ENCODE measurements at places on chromosomes 3 and 15.

GRCh38 chr3:71681224-71681668 is 44.0 kb downstream of the EIF4E3 start:
- H3K27me3 ChIP-seq, result no peaks in the 10 kb centered on the region
- no peaks in the 10 kb centered on the region for H3K36me3 ChIP-seq
- peaks cover 15% of the 10 kb centered on the region for H3K4me1 ChIP-seq
- H3K4me3 ChIP-seq, result no peak overlapping the region
- DNase-seq, result peak; percentile 56

DNA sequence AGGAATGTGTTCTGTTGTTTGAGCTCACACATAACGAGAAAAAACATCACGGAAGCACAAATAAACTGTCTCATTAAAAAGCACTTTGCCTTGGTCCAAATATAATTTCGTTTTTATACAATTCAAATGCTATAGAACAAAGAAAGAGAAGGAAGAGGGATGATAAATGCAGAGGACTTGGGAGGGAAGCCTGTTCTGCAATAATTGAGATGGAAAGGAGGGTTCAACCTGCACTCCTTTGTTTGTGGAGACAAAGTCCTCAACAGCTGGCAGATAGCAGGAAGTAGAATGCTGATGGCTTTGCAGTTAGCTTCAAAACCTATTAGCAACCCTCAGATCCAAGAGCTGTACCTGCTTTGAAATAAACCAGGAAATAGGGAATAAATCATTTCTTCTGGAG is 1010.8 kb downstream of the FHIT start:
- no peak overlapping the region for H3K27ac ChIP-seq
- H3K4me3 ChIP-seq, result no peak overlapping the region
- no peaks in the 10 kb centered on the region for H3K36me3 ChIP-seq
- no peak for DNase-seq
- no peaks in the 10 kb centered on the region for H3K27me3 ChIP-seq

GRCh38 chr3:175670557-175670956 is 811.4 kb downstream of the NAALADL2 start:
- no peaks in the 10 kb centered on the region for H3K27me3 ChIP-seq
- no peaks in the 10 kb centered on the region for H3K36me3 ChIP-seq
- H3K4me1 ChIP-seq, result no peaks in the 10 kb centered on the region
- H3K27ac ChIP-seq, result no peak overlapping the region

- no peaks in the 10 kb centered on the region for H3K36me3 ChIP-seq
- no peak for DNase-seq
- no peak overlapping the region for H3K4me3 ChIP-seq
- H3K4me1 ChIP-seq, result no peaks in the 10 kb centered on the region
- H3K27me3 ChIP-seq, result no peaks in the 10 kb centered on the region
Observed at GRCh38 chr3:195012100-195012499, 258.9 kb downstream of the XXYLT1 start.

DNA sequence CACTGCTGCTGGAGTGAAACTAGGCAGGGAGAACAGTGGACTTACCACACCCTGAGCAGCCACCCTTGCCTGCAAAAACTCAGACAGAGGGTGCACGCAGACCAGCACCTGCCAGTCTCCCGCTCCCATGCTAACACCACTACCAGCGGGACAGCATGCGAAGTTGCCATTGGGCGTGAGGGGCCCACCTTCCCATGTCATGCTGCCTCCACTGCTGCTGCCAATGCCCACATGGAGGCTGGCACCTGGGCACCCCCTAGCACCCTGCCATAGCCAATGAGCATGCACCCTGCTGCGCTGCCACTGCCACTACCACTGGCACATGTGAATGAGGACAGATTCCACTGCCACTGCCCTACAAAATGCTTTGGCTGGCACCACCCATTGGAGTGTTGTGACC is 19.7 kb upstream of the MINAR1 start:
- DNase-seq, result no peak
- no peaks in the 10 kb centered on the region for H3K4me1 ChIP-seq
- H3K4me3 ChIP-seq, result no peak overlapping the region
- H3K27me3 ChIP-seq, result no peaks in the 10 kb centered on the region
- H3K27ac ChIP-seq, result no peak overlapping the region
- no peaks in the 10 kb centered on the region for H3K36me3 ChIP-seq

- H3K27me3 ChIP-seq, result no peaks in the 10 kb centered on the region
- H3K27ac ChIP-seq, result no peak overlapping the region
- H3K36me3 ChIP-seq, result no peaks in the 10 kb centered on the region
- no peak overlapping the region for H3K4me3 ChIP-seq
Observed at GRCh38 chr3:159252274-159252673, 450.4 kb downstream of the MFSD1 start.

DNA sequence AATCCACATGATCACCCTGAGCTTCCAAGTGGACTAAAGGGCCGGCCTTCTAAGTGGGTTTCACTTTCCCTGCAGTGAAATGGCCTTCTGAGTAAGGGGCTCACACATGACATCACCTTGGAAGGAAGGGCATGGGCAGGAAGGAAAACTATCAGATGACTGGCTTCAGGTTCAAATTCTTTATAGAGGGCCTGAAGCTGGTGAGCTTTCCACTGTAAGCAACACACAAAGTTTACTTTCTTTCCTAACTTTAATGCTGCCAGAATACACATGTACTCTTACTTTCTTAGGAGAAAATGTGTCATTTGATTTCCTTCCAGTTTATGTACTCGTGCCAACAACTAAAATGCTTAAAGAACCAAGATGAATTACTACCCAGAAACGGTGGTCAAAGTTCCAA is 475.6 kb downstream of the FOXP1 start:
- no peak for DNase-seq
- H3K27me3 ChIP-seq, result no peaks in the 10 kb centered on the region
- H3K4me3 ChIP-seq, result no peak overlapping the region
- H3K4me1 ChIP-seq, result peaks cover 18% of the 10 kb centered on the region
- H3K36me3 ChIP-seq, result no peaks in the 10 kb centered on the region

DNA sequence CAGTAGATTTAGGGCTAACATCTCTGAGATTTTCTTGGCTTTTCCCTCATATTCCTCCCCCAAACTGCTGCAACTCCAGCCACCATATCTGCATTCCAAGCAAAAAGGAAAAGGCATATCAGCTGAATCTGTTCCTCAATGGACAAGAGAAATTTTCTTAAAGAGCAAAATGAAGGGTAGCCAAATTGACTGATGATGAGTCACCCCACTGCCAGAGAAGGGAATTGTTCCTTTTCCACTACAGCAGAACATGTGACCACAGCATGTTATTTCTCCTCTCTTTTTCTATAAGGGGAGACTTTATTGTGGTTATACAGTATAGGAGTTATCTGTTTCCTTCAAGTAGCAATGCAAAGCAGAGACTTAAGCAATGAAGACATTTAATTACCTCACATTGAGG is 172.5 kb downstream of the MTHFS start:
- no peak for DNase-seq
- H3K4me3 ChIP-seq, result no peak overlapping the region
- no peaks in the 10 kb centered on the region for H3K4me1 ChIP-seq
- H3K27ac ChIP-seq, result no peak overlapping the region
- no peaks in the 10 kb centered on the region for H3K36me3 ChIP-seq

DNA sequence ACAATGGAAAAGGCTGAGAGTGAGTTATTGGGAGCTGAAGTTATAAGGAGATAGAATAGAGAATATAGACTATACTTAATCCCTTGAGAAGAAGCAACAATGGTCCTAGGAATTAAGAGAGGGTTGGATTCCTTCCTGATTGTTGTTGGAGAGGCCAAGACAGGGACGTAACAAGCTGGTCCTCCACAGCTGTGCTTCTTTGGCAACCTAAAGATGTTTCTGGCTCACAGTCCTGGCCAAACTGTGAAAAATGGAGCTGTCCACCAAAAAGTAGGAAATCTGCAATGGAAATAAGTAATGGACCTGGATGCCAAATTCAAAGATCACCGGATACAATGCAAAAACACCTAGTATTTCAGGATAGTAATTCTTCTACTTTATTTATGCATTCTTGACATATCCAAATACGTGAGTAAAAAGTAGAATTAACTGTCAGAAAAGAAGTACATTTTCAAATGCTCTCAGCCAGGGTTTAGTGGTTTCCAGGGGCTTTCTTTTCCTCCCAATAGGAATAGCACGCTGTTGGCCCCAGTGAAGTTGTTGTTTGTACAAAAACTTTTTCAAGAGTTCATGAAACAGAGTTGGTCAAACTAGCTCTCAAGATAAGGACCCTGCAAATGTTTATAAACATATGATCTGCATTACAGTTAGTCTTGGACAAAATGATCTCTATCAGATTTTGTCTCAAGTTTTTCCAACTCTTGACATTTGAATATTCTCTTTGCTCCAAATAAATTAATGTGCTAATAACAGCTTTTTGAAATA is 28.3 kb downstream of the CERS3 start:
- no peaks in the 10 kb centered on the region for H3K27me3 ChIP-seq
- no peaks in the 10 kb centered on the region for H3K4me1 ChIP-seq
- no peaks in the 10 kb centered on the region for H3K36me3 ChIP-seq

- peaks cover 27% of the 10 kb centered on the region for H3K4me1 ChIP-seq
- H3K4me3 ChIP-seq, result no peak overlapping the region
- H3K27me3 ChIP-seq, result no peaks in the 10 kb centered on the region
Observed at GRCh38 chr15:49718846-49719245, 98.0 kb downstream of the DTWD1 start.

- no peaks in the 10 kb centered on the region for H3K36me3 ChIP-seq
- no peaks in the 10 kb centered on the region for H3K27me3 ChIP-seq
- no peaks in the 10 kb centered on the region for H3K4me1 ChIP-seq
- H3K4me3 ChIP-seq, result no peak overlapping the region
Observed at GRCh38 chr3:134838599-134838998, 43.5 kb downstream of the EPHB1 start.

- DNase-seq, result no peak
- no peaks in the 10 kb centered on the region for H3K36me3 ChIP-seq
- no peaks in the 10 kb centered on the region for H3K27me3 ChIP-seq
- no peak overlapping the region for H3K27ac ChIP-seq
- H3K4me1 ChIP-seq, result no peaks in the 10 kb centered on the region
Observed at GRCh38 chr15:63869371-63870042, 35.8 kb upstream of the HERC1 start.

GRCh38 chr3:112736386-112736785 is 95.4 kb upstream of the CCDC80 start:
- H3K27me3 ChIP-seq, result no peaks in the 10 kb centered on the region
- H3K4me3 ChIP-seq, result no peak overlapping the region
- H3K27ac ChIP-seq, result no peak overlapping the region
- no peak for DNase-seq

DNA sequence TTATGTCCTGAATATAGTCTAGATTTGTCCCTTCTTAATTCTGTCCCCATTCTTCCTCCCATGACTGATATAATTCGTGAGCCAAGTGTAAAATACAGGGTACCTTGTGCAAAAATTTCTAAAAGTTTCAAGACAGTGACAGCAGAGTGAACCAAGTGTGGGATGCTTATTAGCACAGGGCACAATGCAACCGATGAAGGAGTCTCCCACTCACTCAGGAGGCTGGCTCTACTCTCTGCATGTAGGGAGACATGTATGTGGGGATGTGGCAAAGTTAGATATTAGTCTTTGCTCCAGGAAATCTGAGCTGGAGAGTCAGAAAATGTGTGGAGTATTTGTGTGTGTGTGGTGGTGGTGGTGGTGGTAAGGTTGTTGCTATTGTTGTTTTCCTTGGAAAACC is 305.9 kb downstream of the CHL1 start:
- no peaks in the 10 kb centered on the region for H3K36me3 ChIP-seq
- no peak overlapping the region for H3K27ac ChIP-seq
- no peak overlapping the region for H3K4me3 ChIP-seq
- no peaks in the 10 kb centered on the region for H3K4me1 ChIP-seq
- DNase-seq, result no peak

GRCh38 chr3:63349583-63350573 is 71.8 kb downstream of the SYNPR start:
- H3K27me3 ChIP-seq, result no peaks in the 10 kb centered on the region
- DNase-seq, result peak; percentile 45
- no peak overlapping the region for H3K27ac ChIP-seq
- H3K4me3 ChIP-seq, result no peak overlapping the region

- no peaks in the 10 kb centered on the region for H3K36me3 ChIP-seq
- H3K27ac ChIP-seq, result no peak overlapping the region
- H3K4me1 ChIP-seq, result no peaks in the 10 kb centered on the region
Observed at GRCh38 chr15:40549894-40550293, 14.9 kb downstream of the CCDC32 start.

- no peak overlapping the region for H3K4me3 ChIP-seq
- no peaks in the 10 kb centered on the region for H3K27me3 ChIP-seq
- H3K4me1 ChIP-seq, result no peaks in the 10 kb centered on the region
- no peaks in the 10 kb centered on the region for H3K36me3 ChIP-seq
Observed at GRCh38 chr3:161977063-161977462, 480.5 kb downstream of the OTOL1 start.

DNA sequence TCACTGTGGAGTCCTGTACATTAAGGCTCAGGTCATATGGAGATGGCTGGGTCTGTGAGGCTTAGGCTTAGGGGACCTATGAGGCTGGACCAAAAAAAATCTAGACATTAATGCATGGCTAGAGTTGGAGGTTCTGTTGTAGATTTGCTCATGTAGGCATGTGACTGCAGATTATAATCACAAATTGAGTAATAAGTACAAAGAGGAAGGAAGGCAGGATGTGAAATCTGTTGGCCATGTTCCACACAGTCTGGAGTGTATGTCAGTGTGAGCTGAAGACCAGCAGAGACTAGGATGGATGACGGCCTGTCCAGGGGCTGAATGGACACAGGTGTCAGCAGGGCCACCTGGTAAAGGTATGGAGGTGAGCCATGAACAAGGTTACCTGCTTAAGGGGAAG is at the start of gene ST3GAL6:
ST3GAL6 (plus strand) TSS at position 265 of the 400 bp plus-strand sequence. CDS start 5,101 bp downstream, outside the sequence.
- peaks cover 64% of the 10 kb centered on the region for H3K4me1 ChIP-seq
- no peak for DNase-seq
- H3K27me3 ChIP-seq, result no peaks in the 10 kb centered on the region
- no peak within 1 kb of the TSS for H3K4me3 ChIP-seq

GRCh38 chr15:31788104-31788503 is 242.2 kb upstream of the CHRNA7 start:
- no peaks in the 10 kb centered on the region for H3K36me3 ChIP-seq
- no peaks in the 10 kb centered on the region for H3K4me1 ChIP-seq
- H3K27ac ChIP-seq, result no peak overlapping the region
- no peak for DNase-seq
- no peaks in the 10 kb centered on the region for H3K27me3 ChIP-seq
- no peak overlapping the region for H3K4me3 ChIP-seq

GRCh38 chr15:51499379-51499976 is 123.1 kb downstream of the DMXL2 start:
- H3K4me3 ChIP-seq, result no peak overlapping the region
- H3K36me3 ChIP-seq, result no peaks in the 10 kb centered on the region
- no peak for DNase-seq
- H3K27me3 ChIP-seq, result no peaks in the 10 kb centered on the region
- H3K27ac ChIP-seq, result no peak overlapping the region
- no peaks in the 10 kb centered on the region for H3K4me1 ChIP-seq

- no peak overlapping the region for H3K4me3 ChIP-seq
- no peaks in the 10 kb centered on the region for H3K27me3 ChIP-seq
- H3K36me3 ChIP-seq, result no peaks in the 10 kb centered on the region
Observed at GRCh38 chr3:148373961-148374360, 323.7 kb upstream of the AGTR1 start.

- no peak for DNase-seq
- no peaks in the 10 kb centered on the region for H3K27me3 ChIP-seq
- H3K36me3 ChIP-seq, result no peaks in the 10 kb centered on the region
- no peak overlapping the region for H3K27ac ChIP-seq
- no peak overlapping the region for H3K4me3 ChIP-seq
Observed at GRCh38 chr3:100024520-100025303, 89.6 kb downstream of the FILIP1L start.
